Transverse colon (tissue), 4 donors: ENCODE measurements at places on chromosomes 2 and 18.

DNA sequence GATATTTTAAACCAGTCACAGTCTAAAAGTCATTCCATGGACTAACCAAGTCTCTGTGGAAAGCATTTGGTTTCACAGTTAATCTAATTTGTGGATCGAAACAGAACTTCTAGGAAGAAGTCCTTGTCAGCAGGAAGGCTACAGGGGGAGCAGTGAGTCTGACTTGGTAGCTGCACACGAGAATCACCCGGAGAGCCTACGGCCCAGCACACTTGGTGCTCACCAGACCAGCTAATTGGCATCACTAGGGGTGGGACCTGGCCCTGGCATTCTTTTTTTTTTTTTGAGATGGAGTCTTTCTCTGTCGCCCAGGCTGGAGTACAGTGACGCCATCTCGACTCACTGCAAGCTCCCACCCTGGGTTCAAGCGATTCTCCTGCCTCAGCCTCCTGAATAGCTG lies 97.7 kb downstream of the ZNF532 start:
- DNase-seq = no peak

- DNase-seq = no peak
Measured at GRCh38 chr2:105490204-105490603, 91.4 kb upstream of the FHL2 start.

- DNase-seq = no peak
Measured at GRCh38 chr18:57900906-57901435, 97.9 kb upstream of the ATP8B1 start.

GRCh38 chr2:207777124-207777523 lies 7.4 kb upstream of the FZD5 start:
- no peak for DNase-seq

DNA sequence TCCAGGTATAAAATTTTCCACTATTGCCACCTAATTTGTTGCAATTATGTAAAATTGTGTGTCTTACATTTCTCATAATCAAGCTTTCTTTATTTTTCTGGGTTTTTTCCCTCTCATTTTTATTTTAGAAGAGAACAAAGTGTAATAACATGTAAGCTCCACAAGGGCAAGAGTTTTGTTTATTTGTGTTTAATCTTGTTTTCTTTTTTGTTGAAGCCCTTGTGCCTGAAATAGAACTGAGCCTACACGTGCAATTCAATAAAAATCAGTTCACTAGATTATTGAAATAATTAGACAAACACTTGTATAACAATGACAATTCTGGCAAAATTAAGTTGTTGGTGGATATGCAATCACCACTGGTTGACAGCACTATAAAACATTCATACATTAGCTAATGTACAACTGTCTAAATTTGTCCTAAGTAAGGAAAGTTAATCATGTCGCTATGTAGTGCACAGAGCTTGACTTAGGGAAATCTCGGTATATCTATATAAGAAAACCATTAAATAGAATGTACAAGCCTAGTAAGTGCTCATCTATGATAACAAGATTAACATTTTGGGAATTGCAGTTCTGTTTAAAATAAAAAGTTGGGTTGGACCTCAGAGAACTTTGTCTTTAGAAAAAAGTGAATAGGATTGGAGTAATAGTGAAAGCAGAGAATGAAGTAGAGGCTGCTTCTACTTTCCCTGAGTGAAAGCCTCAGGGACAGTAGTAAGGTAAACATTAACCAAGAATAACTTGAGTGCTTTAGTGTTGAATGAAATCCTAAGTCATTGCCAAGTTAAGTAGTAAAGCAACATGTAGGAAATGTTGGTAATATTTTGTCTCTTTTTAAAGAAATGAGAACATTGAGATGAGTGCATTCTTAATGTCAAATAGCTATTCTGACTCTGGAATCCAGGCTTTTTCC lies 37.4 kb upstream of the NOL4 start:
- no peak for DNase-seq

DNA sequence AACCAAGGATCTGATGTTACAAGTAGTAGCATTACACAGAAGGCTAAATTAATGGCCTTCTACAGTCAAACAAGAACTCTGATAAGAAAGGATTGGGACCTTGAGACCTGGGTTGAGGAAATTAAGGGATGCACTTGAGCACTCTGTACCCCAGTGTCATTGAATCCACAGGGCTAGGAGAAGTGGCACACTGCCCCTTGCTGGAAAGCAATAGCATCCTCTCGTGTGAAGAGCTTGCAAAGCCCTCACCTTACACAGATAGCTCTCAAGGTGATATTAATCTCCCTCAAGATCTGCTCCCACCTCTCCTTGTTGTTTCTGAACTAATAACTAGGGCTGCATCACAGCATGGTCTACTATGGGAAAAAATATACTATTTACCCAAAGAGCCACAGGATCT lies 26.5 kb upstream of the CHST9 start:
- no peak for DNase-seq

- DNase-seq = no peak
Measured at GRCh38 chr2:108297436-108298141, 8.9 kb downstream of the SULT1C2 start.

- DNase-seq = no peak
Measured at GRCh38 chr18:7830468-7830867, 263.4 kb downstream of the PTPRM start.

- DNase-seq = no peak
Measured at GRCh38 chr2:43367012-43367782, 140.8 kb upstream of the ZFP36L2 start.

DNA sequence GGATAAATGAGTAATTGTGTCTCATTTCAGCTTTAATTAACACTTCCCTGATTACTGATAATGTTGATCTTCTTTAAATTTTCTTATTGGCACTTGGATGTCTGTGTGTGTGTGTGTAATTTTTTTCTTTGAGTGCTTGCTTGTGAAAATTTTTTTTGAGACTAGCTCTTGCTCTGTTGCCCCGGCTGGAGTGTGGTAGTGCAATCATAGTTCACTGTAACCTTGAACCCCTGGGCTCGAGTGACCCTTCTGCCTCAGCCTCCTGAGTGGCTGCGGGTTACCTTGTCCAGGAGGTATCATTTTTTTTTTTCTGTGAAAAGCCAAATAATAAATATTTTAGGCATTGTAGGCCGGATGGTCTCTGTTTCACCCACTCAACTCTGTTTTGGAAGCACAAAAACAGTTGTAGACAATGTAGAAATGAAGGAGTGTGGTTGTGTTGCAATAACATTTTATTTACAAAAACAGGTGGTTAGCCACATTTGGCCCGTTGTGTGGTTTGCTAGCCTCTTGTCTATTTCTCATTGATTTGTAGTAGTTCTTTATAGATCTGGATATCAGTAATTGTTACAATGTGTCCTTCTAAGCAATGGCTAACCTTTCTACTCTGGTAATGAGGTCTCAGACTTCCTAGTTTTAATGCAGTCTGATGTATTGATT lies 7.9 kb downstream of the IL1RL2 start:
- DNase-seq = no peak

DNA sequence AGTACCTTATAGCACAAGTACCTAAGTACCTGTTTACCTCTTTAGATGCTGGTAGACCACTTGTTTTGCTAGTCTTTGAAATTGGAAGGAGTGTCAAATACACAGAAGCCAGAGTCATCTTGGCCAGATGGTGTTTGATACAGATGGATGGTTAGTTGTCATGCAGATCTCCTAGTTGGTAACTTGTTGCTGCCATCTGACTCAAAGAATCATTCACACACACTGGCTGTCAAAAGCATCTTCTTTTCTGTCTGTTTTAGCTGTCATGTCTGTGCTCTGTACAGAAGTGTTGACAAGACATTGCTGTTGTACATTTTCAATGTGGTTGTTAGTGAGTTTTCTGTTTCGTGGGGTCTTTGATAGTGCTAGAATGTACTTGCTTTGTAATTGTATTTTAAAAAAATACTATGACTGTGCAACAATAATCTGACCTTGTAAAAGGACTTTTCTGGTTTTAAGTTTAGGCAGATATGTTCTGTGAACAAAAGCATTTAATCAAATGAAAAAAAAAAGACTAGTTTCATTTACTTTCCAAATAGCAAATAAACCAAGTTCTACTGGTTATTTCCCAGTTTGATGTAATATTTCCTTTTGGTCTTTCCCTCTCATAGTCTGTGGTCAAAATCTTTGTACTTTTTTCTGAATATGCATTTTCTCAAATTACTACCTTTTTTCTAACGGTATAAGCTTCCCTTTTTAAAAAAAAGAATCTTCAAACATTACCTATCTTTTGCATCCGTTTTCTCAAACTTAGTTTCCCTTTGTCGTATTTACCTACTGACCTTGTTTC lies 39.9 kb downstream of the TANK start:
- DNase-seq = no peak

DNA sequence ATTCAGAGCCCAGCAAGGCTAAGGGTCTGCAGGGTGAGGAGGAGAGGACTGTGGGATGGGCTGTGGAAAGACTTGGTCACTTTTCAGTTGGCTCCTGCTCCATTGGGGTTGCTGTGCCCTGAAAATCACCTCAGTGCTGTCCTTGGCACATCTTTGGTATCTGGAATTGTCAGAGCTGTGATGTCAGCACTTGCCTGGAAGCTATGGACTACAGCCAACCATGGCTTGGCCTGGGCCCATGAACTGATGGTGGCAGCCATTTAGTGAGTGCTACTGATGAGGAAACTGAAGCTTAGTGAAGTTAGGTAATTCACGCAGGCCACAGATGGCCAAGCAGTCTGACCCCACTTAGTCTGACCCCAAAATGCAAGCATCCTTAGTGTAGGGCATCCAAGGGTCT lies 121.8 kb upstream of the SERPINE2 start:
- no peak for DNase-seq

- DNase-seq = peak; percentile 18
Measured at GRCh38 chr2:90069290-90069894, 1377.9 kb downstream of the RPIA start.

DNA sequence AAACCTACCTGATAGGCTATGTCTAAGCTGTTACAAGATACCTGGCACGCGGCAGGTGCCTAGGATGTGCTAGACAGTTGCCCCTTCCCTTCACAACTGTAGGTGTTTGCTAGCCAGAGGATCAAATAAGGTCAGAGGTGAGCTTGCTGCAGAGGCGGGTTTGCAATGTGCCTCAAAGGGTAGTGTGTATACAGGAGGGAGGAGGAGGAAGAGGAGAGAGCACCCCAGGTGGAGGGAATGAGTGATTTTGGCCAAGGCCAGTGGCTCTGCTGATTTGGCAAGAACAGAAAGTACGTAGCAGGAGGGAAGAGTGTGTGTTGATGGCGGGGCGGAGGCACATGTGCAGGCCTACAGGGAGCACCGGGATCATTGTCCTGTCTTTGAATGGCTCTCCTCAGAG lies 236.5 kb downstream of the HAUS1 start:
- no peak for DNase-seq

DNA sequence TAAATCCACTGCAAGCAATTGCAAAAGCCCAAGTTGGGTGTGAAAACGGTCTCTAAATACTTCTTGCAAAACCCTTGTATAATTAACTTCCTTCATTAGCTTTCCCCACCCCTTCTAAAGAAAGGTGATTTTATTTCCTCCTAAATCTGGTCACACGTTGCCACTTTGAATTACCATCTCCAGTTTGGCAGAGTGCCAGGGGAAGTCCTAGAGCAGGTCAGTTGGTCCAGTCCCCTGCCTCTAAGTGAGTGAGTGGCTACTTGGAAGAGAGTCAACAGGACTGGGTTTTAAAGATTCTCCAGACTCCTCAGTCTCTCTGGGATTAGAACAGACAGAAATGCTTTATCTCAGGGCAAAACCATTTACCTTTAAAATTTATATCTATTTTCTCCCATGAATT lies 18.7 kb upstream of the LYPD6B start:
- no peak for DNase-seq

GRCh38 chr2:231720987-231721966 lies 13.0 kb downstream of the PTMA start:
- DNase-seq = no peak

- DNase-seq = no peak
Measured at GRCh38 chr2:102932501-102932900, 170.7 kb downstream of the TMEM182 start.

- DNase-seq = no peak
Measured at GRCh38 chr2:103161456-103162289, 399.8 kb downstream of the TMEM182 start.

- peak; percentile 41 for DNase-seq
Measured at GRCh38 chr18:32469190-32469651, 1.5 kb downstream of the GAREM1 start.

- peak; percentile 75 for DNase-seq
Measured at GRCh38 chr2:74502147-74502719, 2.8 kb upstream of the LBX2 start.

DNA sequence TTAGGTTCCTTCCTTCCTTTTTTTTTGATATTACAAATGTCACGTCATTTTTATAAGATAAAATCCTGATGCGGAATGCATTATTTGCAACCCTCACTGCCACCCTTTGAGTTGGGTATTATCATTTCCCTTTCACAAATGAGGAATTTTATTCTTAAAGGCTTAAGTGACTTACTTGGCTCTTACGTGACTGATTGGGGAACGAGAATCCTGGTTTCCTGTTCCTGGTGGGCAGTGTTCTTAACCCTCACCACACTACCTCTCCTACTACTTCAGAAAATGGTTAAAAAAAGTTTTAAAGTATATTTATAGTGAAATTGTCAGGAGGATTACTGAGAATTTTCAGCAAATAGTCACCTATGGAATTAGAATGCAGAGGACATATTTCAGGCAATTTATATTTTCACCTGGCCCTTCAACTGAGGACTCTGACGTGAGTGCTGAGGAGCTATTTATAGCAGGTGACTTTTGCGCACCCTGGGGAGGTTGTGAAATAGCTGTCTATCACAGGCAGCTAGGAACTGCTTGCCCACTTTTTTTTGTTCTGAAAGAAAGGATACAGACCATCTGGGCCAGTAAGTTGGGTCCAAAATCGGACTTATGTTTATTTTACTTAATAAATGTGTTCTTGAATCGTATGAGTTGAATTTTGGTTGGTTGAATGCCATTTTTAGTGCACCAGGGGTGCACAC lies 18.7 kb upstream of the RASGRP3 start:
- DNase-seq = no peak

- no peak for DNase-seq
Measured at GRCh38 chr18:59067873-59068272, 71.8 kb upstream of the SEC11C start.

- peak; percentile 92 for DNase-seq
Measured at GRCh38 chr2:201257956-201258665, 2.2 kb upstream of the CASP8 start.

DNA sequence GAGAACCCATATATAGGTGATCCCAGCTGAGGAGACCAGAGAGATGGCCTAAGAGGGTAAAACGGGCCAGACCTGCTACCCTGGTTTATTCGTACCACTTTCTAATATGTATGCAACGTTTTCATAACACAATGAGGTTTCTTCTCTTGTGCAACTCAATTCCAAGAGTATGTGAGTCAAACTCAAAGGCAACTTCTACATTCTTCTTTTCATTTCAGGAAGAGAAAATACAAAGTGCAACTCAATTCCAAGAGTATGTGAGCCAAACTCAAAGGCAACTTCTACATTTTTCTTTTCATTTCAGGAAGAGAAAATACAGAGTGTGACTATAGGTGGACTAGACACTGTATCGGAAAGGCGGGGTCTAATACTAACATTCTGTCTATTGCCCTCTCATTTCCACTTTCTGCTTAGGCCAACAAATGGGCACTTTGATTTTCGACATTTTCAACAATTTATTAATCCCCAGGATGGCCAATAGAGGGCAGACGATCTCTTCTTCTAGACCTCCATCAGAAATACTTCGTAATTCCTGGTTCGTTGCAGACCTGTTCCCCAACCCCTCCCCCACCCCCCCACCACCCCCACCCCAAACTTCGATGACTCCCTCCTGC lies 3.7 kb upstream of the CRIM1 start:
- DNase-seq = no peak

- DNase-seq = no peak
Measured at GRCh38 chr2:210199186-210199765, 26.0 kb downstream of the ACADL start.

- DNase-seq = no peak
Measured at GRCh38 chr18:39198376-39198775, 1632.8 kb upstream of the CELF4 start.
